Activated T-cell treated with anti-CD3 and anti-CD28 coated beads for 24 hours (primary cell): ENCODE measurements at places on chromosomes 7 and 10.

DNA sequence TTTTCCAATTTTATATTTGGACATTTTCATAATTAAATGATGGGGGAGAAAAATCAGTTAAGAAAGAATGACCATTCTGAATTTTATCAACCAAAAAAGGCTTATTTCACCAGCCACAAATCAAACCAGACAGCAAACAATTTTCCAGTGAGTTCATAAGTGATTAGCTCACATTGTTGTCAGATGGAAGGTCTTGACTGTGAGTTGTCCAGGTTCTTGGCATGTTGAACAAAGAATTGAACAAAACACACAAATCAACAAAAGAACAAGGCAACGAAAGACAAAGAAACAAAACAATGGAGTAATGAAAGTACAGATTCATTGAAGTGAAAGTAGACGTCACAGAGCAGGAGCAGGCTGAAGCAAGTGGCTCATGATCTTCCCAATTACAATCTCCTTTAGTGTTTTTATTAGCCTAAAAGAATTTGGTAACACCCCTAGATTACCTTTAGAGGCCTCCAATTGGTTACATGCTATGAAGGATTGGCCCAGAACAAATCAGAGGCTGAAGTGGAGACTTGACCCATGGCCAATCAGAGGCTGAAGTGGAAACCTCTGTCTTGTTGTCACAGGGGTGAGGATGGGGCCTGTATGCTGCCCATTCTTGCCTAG lies 248.7 kb downstream of the NEBL start:
- DNase-seq, result no peak

- DNase-seq, result no peak
These were observed 1.6 kb downstream of the FZD8 start for GRCh38 chr10:35640474-35640873.

GRCh38 chr10:1240341-1240775 lies 184.2 kb downstream of the WDR37 start:
- no peak for DNase-seq

GRCh38 chr7:27124096-27124901 lies 6.3 kb downstream of the HOXA4 start:
- no peak for DNase-seq

- DNase-seq, result no peak
These were observed 6.9 kb downstream of the COMTD1 start for GRCh38 chr10:75228834-75229233.

GRCh38 chr7:929311-929711 lies 25.2 kb downstream of the ADAP1 start:
- no peak for DNase-seq

GRCh38 chr7:146654048-146654447 lies 537.4 kb downstream of the CNTNAP2 start:
- DNase-seq, result no peak

DNA sequence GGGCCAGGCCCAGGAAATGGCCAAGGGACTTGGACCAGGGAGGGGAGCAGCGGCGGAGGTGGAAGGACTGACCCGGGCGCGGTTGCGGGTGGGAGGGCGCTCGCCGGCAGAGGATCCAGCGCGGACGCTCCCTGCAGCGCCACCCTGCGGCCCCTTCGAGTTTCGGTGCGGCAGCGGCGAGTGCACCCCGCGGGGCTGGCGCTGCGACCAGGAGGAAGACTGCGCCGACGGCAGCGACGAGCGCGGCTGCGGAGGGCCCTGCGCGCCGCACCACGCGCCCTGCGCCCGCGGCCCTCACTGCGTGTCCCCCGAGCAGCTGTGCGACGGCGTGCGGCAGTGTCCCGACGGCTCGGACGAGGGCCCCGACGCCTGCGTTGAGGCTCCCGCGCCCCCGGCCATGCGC lies 16.8 kb upstream of the ZNF467 start:
- peak; percentile 12 for DNase-seq

GRCh38 chr7:2100278-2101208 lies 132.2 kb downstream of the MAD1L1 start:
- DNase-seq, result no peak

- no peak for DNase-seq
These were observed 107.8 kb downstream of the RAB18 start for GRCh38 chr10:27611744-27612550.

- DNase-seq, result no peak
These were observed 50.1 kb upstream of the DRGX start for GRCh38 chr10:49446031-49446430.

DNA sequence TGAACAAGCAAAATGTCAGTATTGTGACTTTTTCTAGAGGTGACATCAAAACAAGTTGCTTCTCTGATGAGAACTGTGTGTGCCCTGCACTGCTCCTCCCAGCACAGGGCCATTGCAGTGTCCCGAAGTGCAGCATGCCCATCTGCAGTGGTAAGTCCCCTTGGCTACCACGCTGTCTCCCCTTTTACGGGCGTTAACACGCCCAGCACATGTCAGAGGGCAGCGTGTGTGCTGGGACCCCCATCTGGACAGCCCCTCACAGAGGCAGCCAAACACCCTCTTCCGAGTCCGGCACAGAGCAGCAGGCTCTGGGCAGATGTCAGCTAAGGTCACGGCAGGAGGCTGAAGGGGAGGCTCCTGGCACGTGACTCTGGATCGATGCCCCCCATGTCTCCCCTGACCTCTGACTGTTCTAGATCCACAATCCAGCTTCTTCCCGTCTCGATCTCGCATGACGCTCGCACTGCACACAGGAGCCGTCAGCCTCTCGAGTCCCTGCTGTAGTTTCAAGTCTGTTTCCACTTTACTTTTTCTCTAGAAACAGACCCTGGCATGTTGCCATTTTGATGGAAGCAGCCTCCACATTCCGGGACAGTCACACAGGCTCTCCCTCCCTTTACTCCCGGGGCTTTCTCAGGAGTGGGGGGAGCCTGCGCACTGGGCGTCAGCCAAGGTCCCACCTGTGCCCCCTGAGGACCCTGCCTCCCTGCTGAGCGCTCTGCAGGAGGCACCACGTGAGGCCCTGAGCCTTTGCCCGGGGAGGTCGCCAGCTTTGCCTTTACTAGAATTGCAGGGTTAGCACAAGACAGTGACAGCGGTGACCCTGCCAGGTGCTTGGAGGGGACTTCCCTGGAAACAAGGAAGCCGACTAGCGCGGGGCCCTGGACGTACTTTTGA lies 133.8 kb downstream of the TCERG1L start:
- no peak for DNase-seq
